ENCODE measurements at places on chromosomes 5 and 9.

GRCh38 chr5:178396796-178397720 lies 164.5 kb upstream of the PHYKPL start:
- no peak for DNase-seq

DNA sequence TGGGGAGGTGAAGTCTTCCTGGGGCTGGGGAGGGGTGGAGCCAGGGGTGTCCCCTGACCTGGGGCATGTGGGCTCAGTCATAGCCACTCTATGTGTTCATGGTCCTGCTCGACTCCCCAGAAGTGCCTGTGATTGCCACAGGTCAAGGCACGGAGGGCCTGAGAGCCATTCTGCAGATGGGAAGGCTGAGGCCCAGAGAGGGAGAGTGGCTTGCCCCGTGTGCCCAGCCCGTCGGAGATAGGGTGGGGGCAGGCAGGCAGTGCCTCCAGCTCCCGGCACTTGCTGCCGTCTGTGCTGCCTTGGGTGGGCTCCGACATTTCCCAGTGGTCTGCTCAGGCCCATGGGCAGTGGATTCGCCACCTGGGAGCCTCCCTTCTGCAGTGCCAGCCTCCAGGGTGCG lies 74.0 kb downstream of the RXRA start:
- no peak for DNase-seq

DNA sequence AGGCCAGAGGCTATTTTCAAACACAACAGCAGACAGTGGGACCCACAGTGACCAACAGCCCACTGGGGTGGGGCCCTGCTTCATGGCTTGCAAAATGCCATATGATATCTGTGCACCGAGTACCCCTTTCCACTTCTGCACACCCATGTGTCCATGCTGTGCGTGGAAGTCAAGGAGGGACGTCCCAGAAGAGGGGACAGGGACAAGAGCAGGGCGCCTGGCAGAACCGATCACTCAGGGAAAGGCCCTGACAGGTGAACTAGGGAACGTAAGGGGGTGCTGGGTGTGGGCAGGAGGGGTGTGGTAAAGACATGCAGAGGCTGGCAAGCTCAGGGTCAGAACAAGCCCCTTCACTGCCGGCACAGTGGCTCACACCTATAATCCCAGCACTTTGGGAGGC lies 7.6 kb upstream of the TTLL11 start:
- no peak for DNase-seq

DNA sequence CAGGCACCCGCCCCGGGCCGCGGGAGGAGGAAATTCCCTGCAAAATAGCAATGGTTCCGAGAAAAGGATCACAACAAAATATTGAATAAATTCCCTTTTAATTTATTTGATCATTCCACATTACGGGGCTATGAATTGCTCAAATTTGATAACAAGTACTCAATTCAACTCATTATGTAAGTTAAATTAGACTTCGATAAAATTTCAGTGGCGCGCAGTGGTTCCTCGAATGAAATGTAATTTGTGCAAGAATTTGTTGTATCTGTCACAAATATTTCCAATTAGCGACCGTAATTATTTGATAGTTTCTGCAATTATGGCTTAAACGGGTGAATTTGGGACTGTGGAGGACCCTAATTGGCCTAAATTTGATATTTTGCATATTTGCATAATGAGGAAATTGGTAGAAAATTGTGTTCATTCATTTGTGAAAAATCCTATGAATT lies 76.0 kb upstream of the TBCA start:
- no peak for DNase-seq

DNA sequence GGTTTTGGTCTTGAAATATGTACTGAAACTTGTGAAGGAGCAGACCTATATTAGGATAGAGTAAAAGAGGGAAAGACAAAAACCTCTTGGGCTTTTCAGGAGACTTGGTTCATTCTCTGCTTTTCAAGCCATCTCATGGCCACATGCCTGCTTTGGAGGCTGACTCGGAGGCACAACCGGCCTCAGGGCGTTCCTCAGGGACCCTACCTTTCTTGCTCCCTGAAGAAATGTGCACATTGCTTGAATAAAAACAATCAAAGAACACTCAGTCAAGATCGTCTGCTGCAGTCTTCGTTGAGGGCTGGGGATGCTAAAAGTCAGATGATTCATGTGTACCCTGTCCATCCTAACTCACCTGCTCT lies 994 bp downstream of the IRGM start:
- no peak for DNase-seq

DNA sequence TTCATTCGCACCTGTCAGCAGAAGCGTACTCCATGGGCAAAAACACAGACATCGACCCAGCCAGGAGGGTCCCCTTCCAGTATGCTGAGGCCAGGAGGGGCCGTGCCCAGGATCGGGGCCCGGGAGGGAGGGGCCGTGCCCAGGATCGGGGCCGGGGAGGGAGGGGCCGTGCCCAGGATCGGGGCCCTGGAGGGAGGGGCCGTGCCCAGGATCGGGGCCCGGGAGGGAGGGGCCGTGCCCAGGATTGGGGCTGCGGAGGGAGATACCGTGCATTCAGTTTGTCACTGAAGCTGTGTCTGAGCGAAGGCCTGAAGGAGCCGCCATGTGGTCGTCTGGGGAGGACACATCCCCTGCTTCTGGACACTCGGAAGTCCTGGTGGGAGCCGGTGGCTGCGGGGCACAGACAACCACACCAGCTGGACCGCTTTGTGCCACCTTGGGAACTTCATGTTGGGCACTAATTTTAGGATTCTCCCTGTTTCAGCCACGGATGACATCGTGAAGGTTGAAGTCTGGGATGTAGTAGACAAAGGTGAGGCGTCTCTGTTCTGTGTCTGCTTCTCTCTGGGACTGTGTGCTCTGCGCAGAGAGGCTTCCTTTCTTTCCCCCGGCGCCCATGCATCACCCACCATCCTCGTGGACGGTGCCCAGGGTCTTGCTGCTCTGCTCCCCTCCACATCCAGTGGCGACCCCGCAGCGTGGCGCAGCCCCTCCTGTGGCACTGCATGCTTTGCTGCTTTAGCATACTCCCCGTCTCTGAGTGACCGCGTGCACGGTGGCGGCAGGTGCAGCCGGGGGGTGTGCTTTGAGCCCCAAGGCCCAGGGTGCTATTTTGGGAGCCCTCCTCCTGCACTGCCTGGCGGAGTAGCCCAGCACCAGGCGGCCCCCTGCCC lies 16.7 kb upstream of the AJM1 start:
- DNase-seq, result no peak

GRCh38 chr5:103411711-103412110 lies 150.9 kb downstream of the NUDT12 start:
- DNase-seq, result no peak

DNA sequence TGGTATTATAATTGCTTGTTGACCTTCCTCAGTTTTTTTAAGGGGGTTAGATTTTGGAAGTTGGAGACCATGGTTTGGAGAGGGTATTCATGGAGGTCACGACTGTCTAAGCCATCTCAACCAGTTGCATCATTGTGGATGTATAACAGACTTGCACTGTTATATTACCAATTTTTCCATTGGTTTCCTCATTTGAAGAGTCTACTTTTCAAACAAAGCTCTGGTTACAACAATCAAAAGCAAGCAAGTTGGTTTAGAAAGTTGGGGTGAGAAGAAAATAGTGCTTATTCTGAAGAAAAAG lies 103.3 kb downstream of the RPS23 start:
- no peak for DNase-seq

- DNase-seq, result no peak
Observed at GRCh38 chr9:115891929-115892328, 261.7 kb upstream of the PAPPA start.

DNA sequence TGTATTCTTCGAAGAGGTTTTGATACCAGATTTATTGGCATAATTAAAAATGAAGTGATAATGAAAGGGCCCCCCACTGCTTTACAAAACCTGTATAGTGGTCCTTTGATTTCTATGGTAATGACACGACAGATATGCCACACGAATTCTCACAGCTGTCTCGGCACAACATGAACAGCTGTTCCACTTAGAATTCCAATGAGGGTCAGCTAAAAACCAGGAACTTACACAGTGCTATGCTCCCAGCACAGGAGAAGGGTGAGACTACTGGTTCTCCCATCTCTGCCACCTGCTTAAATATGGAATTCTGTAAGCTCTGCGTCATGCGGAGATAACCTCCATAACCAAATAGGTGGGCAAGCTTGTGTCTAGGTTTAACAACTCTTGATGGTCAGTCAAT lies 183.0 kb upstream of the EFNA5 start:
- DNase-seq, result no peak

DNA sequence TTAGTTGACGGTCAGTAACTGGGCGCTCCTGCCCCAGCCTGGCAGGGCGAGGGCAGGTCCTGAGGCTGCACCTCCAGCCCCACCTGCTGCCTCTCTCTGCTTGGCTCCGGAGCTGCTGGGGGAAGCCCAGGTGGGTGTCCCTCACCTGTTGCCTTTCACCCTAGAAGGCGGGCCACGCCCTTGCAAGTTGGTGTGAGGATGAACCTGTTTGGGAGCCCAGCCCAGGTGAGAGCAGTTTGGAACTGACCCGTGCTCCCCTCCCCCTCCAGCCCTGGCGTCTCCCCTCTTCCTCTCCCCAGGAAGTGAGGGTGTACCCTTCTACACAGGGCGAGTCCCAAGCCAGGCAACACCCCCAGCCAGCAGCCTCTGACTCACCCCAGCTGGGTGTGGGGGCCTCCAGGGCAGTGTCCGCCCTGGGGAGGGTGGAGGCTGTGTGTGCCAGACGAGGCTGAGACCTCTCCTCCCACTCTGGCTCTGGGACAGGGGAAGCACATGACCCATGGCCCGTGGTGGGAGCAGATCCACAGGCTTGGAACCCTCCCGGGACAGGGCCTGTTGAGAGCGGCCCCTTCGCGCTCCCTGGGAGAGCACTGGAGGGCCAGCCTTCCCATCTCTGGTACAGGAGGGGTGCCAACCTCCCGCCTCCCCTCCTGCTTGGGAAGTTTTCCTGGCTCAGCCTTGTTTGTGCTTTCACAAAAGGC lies 10.4 kb downstream of the LRRC8A start:
- DNase-seq, result no peak

- no peak for DNase-seq
Observed at GRCh38 chr5:8861764-8862163, 684.1 kb downstream of the SEMA5A start.

- DNase-seq, result no peak
Observed at GRCh38 chr9:121253821-121254501, 14.0 kb upstream of the GSN start.

DNA sequence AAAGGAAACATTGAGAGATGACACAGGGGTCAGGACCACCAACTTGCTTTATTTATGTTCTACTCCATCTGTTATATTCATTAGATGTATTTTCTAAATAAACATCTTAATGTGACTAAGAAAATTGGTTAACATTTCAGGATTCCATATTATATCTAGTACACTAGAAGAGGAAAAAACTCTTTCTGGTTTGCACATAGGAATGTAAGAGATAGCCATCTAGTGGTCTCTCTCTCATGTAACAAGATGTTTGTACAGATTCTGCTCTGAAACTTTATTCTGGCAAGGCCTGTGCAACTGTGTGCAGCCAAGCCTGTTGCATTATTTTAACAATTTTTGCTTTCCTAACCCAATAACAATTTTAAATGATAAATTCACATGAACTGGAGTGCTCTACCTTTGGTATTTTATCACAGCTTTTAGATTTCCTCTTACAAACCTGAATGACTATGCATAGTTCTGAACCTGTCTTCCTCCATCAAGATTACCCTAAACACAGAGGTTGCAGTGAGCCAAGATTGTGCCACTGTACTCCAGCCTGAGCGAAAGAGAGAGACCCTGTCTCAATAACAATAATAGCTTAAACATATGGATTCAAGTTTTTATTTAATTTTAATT lies 148.2 kb downstream of the GIN1 start:
- DNase-seq, result peak; percentile 11

- no peak for DNase-seq
Observed at GRCh38 chr9:17064558-17064957, 70.3 kb upstream of the CNTLN start.

- DNase-seq, result no peak
Observed at GRCh38 chr9:106963684-106964083, 100.7 kb downstream of the ZNF462 start.

- DNase-seq, result no peak
Observed at GRCh38 chr9:70679845-70680244, 265.4 kb upstream of the KLF9 start.

DNA sequence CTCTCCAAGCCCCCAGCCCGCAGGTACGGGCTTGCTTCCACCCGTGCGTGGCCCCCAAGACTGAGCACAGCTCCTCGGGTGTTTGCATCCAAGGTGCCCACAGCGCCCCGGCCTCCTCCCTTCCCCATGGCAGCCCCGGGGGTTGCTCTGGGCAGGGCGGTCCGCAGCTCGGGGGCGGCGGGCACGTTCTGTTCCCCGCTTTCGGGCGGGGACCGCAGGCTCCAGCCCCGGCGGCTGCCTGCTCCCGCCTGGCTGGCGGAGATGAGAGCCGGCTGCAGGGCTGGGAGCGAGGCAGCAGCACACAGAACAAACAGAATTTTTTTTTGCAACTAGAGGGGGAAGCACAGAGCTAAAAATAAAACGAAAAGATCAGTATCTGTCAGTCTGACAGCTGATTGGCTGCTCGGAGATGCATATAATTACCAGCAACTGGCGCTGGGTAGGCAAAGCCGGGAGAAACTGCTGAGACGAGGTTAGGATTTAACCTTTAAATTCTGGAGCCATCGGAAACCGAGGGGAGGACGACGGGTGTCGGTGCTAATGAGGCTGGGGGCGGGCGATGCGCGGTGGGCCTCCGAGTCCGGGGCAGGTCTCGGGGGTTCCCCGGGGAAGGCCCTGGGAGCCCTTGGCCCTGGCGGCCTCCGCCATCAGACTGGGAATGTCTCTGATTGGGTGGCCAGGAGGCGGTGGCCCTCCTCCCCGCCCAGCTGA lies 142.7 kb upstream of the IER5L start:
- peak; percentile 78 for DNase-seq

- no peak for DNase-seq
Observed at GRCh38 chr9:91500509-91501014, 76.9 kb upstream of the NFIL3 start.

GRCh38 chr9:115327436-115328122 lies 209.6 kb upstream of the TNC start:
- no peak for DNase-seq

- no peak for DNase-seq
Observed at GRCh38 chr5:1137567-1138444, 25.9 kb upstream of the SLC12A7 start.

DNA sequence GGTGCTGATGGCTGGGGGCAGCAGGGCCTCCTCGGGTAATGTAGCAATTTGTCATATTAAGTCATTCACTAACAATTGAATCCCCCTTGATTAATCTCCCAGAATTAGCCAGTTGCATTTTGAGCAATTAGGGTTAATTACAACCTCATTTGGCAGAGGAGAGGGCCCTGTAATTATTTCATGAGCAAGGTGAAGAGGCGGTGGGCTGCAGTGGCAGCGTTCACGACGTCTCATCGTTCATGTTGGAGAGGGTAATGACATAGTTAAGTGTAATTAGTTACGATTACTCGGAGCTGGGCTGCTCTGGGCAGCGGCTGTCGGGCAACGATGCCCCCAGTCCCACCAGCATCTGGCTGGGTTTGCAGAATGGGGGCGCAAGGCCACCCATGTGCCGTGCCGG lies 46.0 kb downstream of the NEK6 start:
- no peak for DNase-seq

GRCh38 chr9:34987160-34987901 lies 2.2 kb upstream of the DNAJB5 start:
- DNase-seq, result no peak

GRCh38 chr9:111992523-111992922 lies 95.9 kb downstream of the UGCG start:
- DNase-seq, result peak; percentile 76
